ENCODE measurements at places on chromosomes 5 and 9. TPM values are rescaled to one million over a fixed set of nuclear protein-coding genes. Genes with fewer than 3 reads are reported as not detected.

- DNase-seq: peak; percentile 35
Measured at GRCh38 chr9:137032858-137033257, 970 bp upstream of the FUT7 start.

DNA sequence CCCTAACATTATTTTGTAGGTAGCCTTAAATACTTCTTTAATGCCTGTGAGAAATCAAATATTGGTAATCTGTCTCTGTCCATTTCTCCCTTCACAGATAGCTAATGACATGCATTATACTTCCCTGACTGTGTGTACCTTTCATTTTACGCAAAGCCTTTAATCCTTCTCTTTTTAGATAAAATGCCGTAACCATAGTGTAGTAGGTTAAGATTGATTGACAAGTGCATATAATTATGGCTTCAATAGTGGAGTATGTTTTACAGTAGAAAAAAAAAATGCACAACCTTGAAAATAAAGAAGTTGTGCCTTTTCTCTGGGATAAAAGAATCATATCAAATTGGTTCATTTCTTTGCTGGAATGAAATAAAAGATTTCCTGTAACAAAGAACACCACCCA lies 559.6 kb upstream of the GRAMD2B start:
- DNase-seq: no peak

GRCh38 chr5:40436535-40437237 lies 243.0 kb upstream of the PTGER4 start:
- no peak for DNase-seq

GRCh38 chr5:72268753-72269410 lies 51.2 kb downstream of the MRPS27 start:
- no peak for DNase-seq

Gene FOXD4L4
- total RNA-seq: 0.16 TPM

Gene OLFML2A
- 41.8 TPM for total RNA-seq

All from gastrocnemius medialis (tissue), 4 donors.